ENCODE measurements at places on chromosomes 6 and 20. TPM values are rescaled to one million over a fixed set of nuclear protein-coding genes. Genes with fewer than 3 reads are reported as not detected.

The CAGE1 gene
- 0.10 TPM for polyA plus RNA-seq

- no peak for DNase-seq
Measured at GRCh38 chr20:31548820-31549512, 34.7 kb downstream of the HM13 start.

GRCh38 chr6:213284-213683 is 79.0 kb upstream of the DUSP22 start:
- DNase-seq = no peak

DNA sequence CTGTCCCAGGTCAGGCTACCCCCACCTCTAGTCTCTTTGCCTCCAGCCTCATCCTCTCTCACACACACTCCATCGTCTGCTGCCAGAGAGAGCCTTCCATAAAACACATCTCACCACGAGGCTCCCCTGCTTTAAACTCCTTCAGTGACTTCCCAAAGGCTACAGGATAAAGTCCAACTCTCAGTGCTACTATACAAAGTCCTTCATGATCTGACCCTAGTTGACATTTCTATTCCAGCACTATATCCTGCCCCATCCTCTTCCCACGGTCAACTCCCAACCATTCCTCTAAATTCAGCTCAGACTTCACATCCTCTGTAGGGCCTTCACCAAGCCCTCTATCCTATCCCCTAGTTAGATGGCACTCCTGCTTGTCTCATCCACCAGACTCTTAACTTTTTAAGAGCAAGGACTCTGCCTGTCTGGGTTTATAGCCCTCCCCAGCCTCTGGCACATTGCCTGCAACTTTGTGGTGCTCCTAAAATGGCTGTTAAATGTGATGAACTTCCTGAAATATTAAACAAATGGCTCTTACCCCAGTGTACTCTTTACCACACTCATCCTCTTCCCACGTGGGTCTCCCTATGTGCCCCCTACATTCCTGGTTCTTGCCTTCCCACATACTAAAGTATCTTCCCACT is 36.1 kb downstream of the KIF16B start:
- DNase-seq = no peak

DNA sequence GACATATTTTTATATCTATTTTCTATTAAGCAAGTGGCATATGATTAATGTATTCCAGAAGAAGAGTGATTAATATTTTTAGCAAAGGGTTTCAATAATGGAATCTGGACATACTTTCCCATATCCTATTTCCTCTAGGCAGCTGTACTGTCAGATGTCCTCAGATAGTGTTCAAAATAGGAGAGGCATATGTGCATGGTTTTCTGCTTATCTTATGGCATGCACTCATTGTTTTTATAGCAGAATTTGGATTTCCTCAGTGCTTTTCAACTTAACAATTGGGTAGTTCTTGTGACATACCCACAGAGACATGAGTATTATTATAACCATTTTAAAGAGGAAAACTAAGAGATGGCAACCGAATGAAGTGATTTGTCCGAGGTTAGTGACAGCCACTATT is 12.6 kb upstream of the SLC17A5 start:
- DNase-seq = no peak

The STMND1 gene
- polyA plus RNA-seq = 0.34 TPM

GRCh38 chr6:54805077-54805476 is 41.5 kb upstream of the FAM83B start:
- DNase-seq = no peak

The SEL1L2 gene
- not detected for polyA plus RNA-seq

The IL20RA gene
- 30.6 TPM for polyA plus RNA-seq

The WFDC2 gene
- 0.25 TPM for polyA plus RNA-seq

The CCN5 gene
- polyA plus RNA-seq = 0.06 TPM

GRCh38 chr6:76043690-76044089 is 28.8 kb downstream of the IMPG1 start:
- DNase-seq = no peak

The CDH26 gene
- 0.95 TPM for polyA plus RNA-seq

DNA sequence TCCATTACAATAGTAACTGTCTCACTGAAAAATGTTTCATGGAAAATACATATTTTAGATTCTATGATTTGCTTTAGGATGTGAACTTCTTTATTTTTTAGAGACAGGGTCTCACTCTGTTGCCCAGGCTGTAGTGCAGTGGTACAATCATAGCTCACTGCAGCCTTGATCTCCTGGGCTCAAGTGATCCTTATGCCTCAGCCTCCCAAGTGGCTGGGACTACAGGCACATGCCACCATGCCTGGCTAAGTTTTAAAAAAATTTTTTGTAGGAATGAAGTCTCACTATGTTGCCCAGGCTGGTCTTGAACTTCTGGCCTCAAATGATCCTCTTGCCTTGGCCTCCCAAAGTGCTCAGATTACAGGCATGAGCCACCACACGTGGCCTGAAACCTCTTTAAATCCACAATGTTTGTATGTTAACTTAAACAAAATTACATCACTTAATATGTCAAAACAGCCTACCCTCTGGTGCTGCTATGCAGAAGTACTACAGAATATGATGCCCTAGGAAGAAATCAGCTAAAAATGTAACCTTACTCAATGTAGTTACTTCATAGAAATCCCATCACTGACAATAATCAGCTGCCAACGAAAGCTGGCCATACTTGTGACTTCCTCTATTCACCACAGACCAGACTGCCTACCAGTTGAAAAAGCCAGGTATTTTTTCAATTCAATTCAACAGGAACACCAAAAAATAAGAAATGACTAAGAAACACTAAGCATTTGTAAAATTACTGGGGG is 17.6 kb downstream of the EEF1A1 start:
- DNase-seq = no peak

- DNase-seq = no peak
Measured at GRCh38 chr20:34995192-34995591, 39.5 kb downstream of the MYH7B start.

DNA sequence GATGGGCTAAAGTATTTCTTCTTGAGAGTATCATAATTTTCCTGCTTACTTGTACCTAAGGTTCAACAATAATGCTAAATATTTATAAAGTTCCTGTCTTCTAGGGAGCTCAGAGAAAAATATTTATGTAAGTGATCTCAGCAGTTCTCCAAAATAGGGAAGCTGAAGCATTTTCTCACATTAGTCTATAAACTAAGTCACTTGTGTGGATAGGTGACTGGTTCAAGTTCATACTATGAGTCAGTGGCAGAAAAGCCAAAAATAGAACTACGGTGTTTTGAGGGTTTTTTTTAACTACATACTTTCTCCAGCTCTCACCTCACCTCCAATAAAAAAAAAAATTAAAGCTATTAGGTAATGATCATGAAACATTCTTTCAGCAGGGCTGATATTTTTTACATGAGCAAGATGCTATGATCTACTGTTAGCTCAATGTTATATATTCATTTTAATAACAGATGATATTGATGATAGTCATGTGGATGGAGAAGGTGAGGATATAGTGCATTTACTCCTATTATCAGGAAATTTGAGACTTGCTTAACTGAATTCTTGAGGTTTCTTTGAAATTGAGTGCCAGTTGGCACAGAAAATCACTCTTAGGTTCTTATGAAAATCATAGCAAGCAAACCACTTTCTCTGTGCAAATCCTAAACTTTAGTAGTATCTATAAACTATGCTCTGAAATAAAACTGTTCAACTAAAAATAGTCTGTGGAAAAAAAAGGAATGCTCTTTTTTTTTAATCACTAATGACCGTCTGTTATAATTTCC is 4.1 kb upstream of the MOXD1 start:
- DNase-seq = no peak

GRCh38 chr6:73443555-73443954 is 8.5 kb downstream of the CGAS start:
- DNase-seq = no peak
